ENCODE measurements at places on chromosomes 1 and 21. TPM values are rescaled to one million over a fixed set of nuclear protein-coding genes. Genes with fewer than 3 reads are reported as not detected.

DNA sequence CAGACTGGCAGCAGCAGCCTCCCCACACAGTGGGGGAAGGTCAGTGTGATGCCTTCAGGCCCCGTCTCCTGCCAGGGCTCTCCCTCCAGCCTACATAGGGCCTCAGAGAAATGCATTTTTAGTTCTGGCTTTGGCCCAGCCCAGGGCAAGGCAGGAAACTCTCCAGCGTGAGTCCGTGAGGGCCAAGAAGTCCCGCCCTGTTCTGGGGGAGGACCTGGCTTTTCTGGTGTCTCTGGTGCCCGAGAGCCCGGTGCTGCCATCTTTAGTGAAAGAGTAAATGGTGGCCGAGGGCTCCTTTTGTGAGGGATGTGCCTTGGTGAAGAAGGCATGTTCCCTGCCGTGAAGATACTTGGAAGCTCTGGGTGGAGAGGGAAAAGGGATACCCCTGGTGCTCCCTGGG lies 14.8 kb upstream of the DIP2A start:
- no peak overlapping the region for H3K4me3 ChIP-seq
- no peaks in the 10 kb centered on the region for H3K27me3 ChIP-seq
- peaks cover 8% of the 10 kb centered on the region for H3K4me1 ChIP-seq
- DNase-seq: no peak

DNA sequence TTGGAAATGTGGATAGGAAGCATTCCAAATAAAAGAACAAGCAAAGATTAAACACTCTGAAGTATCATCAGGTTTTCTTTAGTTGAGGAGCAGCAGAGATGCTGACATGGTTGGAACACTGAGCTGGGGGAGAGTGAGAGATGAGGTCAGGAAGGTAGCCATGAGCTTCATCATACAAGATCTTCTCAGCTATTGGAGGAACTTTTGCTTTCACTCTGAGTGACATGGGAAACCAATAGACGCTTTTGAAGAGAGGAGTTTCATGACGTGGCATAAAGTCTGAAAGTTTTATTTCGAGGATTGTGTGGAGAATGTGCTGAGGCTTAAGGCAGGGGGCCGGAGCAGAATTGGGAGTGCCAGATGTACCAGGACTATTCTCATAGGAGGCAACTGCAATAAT lies 616.2 kb upstream of the CAMK1G start:
- no peak for DNase-seq
- no peaks in the 10 kb centered on the region for H3K4me1 ChIP-seq
- no peak overlapping the region for H3K4me3 ChIP-seq
- H3K27ac ChIP-seq: no peak overlapping the region
- no peaks in the 10 kb centered on the region for H3K27me3 ChIP-seq

DNA sequence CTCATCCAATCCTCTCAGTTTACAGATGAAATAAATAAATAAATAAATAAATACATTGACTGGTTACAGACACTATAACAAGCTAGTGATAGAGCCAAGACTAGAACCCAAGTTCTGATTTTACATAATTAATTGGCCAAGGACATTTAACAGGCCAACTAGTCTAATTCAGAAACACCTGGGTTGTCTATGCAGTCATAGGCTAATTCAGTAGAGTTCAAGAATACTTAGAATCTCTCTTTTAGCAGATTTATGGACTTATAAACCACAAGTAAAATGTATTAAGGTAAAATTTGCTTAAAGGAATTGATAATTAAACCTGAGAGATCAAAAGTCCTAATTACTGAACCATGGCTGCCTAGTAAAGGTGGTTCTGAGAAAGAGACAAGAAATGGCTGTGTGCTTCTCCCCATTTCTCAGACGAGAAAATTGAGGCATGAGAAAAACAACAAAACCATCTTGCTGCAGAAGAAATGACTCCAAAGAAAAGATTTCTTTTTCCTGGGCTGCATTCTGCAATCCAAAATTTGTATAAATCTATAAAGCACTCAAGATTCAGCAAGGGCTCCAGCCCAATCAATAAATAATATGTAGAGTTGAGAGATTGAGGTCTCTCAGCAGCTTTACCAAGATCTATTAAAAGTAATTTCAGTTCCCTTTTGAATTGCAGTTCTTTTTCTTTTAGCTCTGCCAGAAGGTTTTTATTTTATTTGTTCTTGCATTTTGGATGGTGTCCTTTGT lies 98.3 kb downstream of the DUSP10 start:
- no peak overlapping the region for H3K4me3 ChIP-seq
- DNase-seq: no peak
- no peaks in the 10 kb centered on the region for H3K4me1 ChIP-seq

TNFRSF18 gene
- not detected for total RNA-seq

LCE1E gene
- total RNA-seq: not detected

TSTD1 gene
- total RNA-seq: 31.3 TPM

GRCh38 chr1:87335175-87335884 lies 6.7 kb downstream of the LMO4 start:
- H3K36me3 ChIP-seq: peaks cover 8% of the 10 kb centered on the region
- DNase-seq: no peak
- peaks cover 52% of the 10 kb centered on the region for H3K4me1 ChIP-seq
- H3K27ac ChIP-seq: peak overlapping the region; percentile 94
- H3K27me3 ChIP-seq: no peaks in the 10 kb centered on the region

GRCh38 chr1:238073991-238074390 lies 183.3 kb upstream of the ZP4 start:
- DNase-seq: no peak
- no peaks in the 10 kb centered on the region for H3K36me3 ChIP-seq
- H3K4me3 ChIP-seq: no peak overlapping the region
- no peak overlapping the region for H3K27ac ChIP-seq

DNA sequence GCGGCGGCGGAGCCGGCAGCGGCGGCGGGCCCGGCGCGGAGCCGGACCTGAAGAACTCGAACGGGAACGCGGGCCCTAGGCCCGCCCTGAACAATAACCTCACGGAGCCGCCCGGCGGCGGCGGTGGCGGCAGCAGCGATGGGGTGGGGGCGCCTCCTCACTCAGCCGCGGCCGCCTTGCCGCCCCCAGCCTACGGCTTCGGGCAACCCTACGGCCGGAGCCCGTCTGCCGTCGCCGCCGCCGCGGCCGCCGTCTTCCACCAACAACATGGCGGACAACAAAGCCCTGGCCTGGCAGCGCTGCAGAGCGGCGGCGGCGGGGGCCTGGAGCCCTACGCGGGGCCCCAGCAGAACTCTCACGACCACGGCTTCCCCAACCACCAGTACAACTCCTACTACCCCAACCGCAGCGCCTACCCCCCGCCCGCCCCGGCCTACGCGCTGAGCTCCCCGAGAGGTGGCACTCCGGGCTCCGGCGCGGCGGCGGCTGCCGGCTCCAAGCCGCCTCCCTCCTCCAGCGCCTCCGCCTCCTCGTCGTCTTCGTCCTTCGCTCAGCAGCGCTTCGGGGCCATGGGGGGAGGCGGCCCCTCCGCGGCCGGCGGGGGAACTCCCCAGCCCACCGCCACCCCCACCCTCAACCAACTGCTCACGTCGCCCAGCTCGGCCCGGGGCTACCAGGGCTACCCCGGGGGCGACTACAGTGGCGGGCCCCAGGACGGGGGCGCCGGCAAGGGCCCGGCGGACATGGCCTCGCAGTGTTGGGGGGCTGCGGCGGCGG lies 1.0 kb downstream of the ARID1A start:
- peaks cover 4% of the 10 kb centered on the region for H3K27me3 ChIP-seq
- no peak for DNase-seq
- H3K27ac ChIP-seq: peak overlapping the region; percentile 99

DNA sequence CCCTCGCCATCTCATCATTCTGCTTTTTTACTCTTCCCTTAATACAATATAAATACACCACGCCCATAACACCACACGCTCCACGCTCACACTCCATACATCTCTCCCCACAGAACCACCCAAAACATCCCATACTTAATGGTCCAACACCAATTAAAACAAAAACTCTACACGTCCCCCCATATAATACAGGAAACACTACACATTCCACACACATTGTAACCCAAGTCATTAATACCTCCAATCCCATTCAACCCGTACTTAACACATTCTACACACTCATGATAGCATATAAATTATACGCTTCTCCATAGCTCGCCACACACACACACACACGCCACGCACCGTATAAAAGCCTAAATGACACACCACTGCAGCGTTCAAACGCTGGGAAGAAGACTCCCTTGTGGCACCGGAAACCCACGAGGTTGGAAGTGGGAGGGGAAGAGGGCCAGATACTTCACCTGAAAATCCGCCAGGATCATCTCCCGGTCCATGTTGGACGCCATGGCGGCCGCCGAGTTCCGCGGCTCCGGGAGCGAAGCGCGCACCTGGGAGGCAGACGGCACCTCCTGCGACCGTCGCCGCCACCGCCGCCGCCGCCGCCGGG lies 659 bp downstream of the FAF1 start:
- H3K4me3 ChIP-seq: peak overlapping the region; percentile 68
- no peaks in the 10 kb centered on the region for H3K36me3 ChIP-seq
- peaks cover 21% of the 10 kb centered on the region for H3K4me1 ChIP-seq

DNA sequence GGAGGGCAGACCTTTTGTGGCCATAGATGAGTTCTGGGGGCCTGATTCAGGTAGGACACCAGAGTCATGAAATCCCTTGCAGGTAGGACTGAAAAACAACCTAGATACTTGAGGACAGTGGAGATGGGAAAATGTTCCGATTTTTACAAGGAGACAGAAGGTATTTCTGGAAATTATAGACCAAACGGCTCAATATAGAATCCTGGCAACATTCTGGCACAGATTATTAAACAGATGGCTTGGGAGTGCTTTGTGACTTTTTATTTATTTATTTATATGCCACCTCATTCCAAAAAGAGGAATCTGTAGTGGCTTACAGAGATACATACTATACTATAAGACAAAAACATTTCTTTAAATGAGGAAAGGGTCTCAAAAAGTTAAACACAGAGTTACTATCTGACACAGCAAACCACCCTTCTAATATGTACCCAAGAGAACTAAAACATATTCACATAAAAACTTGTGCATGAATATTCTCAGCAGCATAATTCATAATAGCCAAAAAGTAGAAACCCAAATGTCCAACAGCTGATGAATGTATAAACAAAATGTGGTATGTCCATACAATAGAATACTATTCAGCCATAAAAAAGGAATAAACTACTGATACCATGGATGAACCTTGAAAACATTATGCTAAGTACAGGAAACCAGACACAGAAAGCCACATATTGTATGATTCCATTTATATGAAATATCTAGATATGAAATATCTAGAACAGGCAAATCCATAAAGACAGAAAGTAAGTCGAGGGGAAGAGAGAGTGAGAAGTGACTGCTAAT lies 49.8 kb downstream of the CDK18 start:
- no peaks in the 10 kb centered on the region for H3K27me3 ChIP-seq
- no peaks in the 10 kb centered on the region for H3K4me1 ChIP-seq
- no peak overlapping the region for H3K4me3 ChIP-seq
- no peak overlapping the region for H3K27ac ChIP-seq
- no peak for DNase-seq

- H3K4me1 ChIP-seq: peaks cover 82% of the 10 kb centered on the region
- no peak overlapping the region for H3K27ac ChIP-seq
- no peak overlapping the region for H3K4me3 ChIP-seq
- H3K36me3 ChIP-seq: no peaks in the 10 kb centered on the region
- DNase-seq: no peak
- H3K27me3 ChIP-seq: no peaks in the 10 kb centered on the region
Measured at GRCh38 chr1:162700131-162700530, 67.9 kb downstream of the DDR2 start.

GRCh38 chr1:79079770-79080169 lies 73.2 kb upstream of the ADGRL4 start:
- H3K4me3 ChIP-seq: no peak overlapping the region
- H3K27me3 ChIP-seq: no peaks in the 10 kb centered on the region
- no peak overlapping the region for H3K27ac ChIP-seq
- no peaks in the 10 kb centered on the region for H3K36me3 ChIP-seq
- peaks cover 4% of the 10 kb centered on the region for H3K4me1 ChIP-seq

DNA sequence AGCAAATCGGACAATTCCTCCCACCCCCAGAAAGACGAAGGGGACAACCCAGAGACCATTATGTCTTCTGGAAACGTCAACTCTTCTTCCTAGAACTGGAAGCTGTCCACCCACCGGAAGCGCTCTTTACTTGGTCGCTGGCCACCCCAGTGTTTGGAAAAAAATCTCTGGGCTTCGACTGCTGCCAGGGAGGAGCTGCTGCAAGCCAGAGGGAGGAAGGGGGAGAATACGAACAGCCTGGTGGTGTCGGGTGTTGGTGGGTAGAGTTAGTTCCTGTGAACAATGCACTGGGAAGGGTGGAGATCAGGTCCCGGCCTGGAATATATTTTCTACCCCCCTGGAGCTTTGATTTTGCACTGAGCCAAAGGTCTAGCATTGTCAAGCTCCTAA lies 3.2 kb downstream of the S1PR1 start:
- H3K27ac ChIP-seq: peak overlapping the region; percentile 82
- peaks cover 35% of the 10 kb centered on the region for H3K4me1 ChIP-seq

GRCh38 chr1:54543729-54544496 lies 4.1 kb upstream of the ACOT11 start:
- no peak overlapping the region for H3K4me3 ChIP-seq
- peaks cover 61% of the 10 kb centered on the region for H3K4me1 ChIP-seq
- no peak for DNase-seq
- H3K27me3 ChIP-seq: no peaks in the 10 kb centered on the region

- H3K36me3 ChIP-seq: no peaks in the 10 kb centered on the region
- H3K4me1 ChIP-seq: peaks cover 13% of the 10 kb centered on the region
- no peak overlapping the region for H3K27ac ChIP-seq
- no peak overlapping the region for H3K4me3 ChIP-seq
- DNase-seq: no peak
- H3K27me3 ChIP-seq: no peaks in the 10 kb centered on the region
Measured at GRCh38 chr1:56389813-56390212, 189.6 kb downstream of the PLPP3 start.

DNA sequence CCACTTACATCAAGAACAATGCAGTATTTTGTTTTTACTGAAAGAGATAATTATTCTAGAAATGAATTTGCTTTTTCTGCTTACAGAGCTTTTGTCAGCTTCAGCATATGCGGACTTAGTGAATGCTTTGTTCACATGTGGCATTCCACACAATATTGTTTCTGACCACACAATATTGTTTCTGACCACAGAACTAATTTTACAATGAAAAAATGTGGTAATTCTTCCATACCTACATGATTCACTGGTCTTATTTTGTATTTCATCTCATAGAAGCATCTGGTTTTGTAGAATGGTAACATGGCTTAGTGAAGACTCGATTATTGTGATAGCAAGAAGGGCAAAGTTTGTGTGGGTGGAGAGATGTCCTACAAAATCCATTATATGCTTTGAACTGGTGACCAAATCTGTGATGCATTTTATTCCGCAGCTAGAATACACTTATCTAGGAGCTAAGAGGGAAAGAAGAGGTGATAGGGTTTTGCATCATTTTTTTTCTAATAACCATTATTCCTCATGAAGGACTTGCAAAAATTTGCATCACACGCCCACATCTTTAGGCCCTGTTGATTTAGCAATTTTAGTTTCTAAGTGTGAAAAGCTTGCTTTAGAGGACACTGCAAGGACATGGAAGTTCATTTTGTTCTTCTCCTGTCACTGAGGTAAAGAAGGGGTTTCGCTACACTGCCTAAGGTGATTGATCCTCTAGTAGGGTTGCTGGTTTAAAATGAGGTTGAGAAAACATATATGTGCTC lies 75.3 kb downstream of the HLX start:
- no peak overlapping the region for H3K4me3 ChIP-seq
- no peaks in the 10 kb centered on the region for H3K27me3 ChIP-seq
- H3K27ac ChIP-seq: no peak overlapping the region
- H3K4me1 ChIP-seq: no peaks in the 10 kb centered on the region
- no peaks in the 10 kb centered on the region for H3K36me3 ChIP-seq

KRTAP12-2 gene
- total RNA-seq: not detected

FTCD gene
- total RNA-seq: 1.2 TPM
